ENCODE measurements at places on chromosomes 16 and 17.

- no peak for DNase-seq
Measured at GRCh38 chr17:35931794-35932425, 1.3 kb upstream of the RDM1 start.

DNA sequence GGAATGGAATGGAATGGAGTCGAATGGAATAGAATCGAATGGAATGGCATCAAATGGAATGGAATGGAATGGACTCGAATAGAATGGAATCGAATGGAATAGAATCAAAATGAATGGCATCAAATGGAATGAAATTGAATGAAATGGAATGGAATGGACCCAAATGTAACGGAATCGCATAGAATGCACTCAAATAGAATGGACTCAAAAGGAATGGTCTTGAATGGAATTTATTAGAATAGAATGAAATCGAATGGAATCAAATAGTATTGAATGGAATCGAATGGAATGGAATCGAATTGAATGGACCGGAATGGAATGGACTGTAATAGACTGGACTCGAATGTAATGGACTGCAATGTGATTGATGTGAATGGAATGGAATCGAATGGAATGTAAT, 501.4 kb upstream of the WSB1 start:
- DNase-seq, result no peak

- DNase-seq, result no peak
Measured at GRCh38 chr17:80836971-80837481, 154.6 kb upstream of the CHMP6 start.

GRCh38 chr17:38980490-38981217, 13.5 kb upstream of the FBXO47 start:
- no peak for DNase-seq

- peak; percentile 95 for DNase-seq
Measured at GRCh38 chr16:72203401-72203800, 31.4 kb upstream of the PMFBP1 start.

DNA sequence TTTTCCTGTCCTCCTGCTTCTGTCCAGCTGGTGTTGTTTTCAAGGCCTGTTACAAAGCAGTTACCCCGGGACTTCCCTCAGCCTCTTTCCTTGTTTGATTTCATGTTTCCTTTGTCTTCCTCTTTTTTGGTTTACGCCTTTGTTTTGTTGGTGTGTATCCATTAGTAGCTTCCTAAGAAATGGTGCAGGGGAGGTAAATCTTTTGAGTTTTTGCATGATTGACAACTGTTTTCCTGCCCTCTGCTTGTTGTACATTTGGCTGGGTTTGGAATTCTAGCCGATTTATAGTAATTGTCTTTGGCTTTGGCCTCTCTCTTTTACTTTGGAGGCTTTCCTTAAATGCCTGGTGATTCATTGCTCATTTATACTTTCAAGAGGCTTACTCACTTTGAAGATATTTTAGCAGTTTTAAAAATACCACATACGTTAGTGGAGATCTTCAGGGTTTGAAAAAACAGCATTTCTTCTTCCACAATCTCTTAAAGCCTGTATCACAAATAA, 32.8 kb downstream of the DNAH2 start:
- no peak for DNase-seq

- no peak for DNase-seq
Measured at GRCh38 chr16:46731691-46732555, 16.2 kb downstream of the MYLK3 start.

DNA sequence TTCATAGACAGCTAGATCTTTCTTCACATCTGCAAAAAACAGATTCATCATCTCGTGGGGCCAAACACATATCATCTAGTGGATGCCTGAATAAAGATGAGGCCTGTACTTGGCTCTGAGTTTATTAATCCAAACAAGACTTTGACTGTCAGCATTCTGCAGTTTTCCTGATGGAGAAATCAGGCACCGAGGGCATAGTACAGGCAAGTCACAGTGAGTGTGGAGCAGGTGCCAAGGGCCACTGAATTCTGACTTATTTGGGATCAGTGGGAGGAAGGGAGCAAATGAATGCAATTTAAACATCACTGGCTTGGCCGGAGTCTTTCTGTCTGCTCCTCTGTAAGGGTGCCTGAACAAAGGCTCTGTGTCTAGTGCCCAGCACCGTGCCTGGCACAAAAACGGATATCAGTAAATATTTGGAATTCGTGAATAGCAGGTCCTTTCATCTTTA, 975 bp downstream of the CFAP20 start:
- DNase-seq, result no peak

- DNase-seq, result no peak
Measured at GRCh38 chr16:12437761-12438440, 365.8 kb downstream of the CPPED1 start.

DNA sequence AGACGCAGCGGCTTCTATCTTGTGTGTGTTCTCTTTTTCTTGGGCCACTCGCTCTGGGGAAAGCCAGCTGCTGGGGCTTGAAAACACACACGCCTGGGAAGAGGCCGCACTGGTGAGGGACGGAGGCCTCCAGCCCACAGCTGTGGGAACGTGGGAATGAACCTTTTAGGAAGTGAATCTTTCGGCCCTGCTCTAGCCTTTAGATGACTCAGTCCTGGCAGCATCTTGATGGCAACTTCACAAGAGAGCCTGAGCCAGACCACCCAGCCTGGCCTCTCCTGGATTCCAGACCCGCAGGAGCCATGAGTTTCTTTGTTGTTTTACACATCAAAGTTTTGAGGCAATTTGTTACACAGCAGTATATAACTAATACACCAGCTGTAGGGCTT, 2.2 kb upstream of the PDPK1 start:
- no peak for DNase-seq

DNA sequence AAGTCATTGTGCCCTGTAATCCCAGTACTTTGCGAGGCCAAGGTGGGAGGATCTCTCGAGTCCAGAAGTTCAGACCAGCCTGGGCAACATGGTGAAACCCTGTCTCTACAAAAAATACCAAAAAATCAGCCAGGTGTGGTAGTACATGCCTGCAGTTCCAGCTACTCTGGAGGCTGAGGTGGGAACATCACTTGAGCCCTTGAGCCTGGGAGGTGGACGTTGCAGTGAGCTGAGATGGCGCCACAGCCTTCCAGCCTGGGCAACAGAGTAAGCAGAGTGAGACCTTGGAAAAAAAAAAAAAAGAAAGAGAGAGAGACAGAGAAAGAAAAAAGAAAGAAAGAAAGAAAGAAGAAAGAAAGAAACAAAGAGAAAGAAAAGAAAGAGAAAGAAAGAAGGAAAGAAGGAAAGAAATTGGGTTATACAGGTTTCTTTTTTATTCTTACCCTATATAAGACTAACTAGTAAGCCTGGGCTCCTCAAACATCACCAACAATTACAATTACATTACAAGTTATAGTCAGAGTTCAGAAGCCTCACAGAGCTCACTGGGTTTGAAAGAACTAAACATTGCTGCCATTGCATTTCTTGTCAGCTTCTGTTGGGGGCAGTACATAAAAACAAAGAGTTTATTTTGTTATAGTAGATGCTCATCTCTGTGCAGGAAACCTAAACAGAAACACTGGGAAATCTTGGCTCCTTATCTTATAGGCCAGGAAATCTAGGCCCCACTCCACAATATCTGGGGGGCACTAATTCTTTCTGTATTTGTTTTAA, 6.7 kb upstream of the ABCA9 start:
- no peak for DNase-seq

GRCh38 chr17:19357351-19357750, 5.2 kb downstream of the B9D1 start:
- DNase-seq, result no peak

DNA sequence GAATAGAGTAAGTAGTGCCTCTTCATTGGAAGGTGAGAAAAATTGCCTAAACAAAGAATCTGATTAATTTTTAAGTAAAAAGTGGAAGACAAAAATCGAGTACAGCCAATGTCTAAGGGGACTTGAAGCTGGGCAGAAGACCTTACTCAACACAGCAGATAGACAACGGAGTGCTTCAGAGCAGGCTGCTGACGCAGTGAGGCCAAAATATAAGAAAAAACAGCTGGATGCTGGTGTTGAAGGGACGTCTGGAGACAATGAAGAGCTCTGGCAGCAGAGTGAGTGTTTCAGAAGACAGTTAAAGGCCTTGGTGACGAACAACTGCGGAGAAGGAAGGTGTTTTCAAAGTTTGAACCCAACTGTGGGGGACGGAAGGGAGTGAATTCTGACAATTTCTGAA, 169.8 kb downstream of the MRTFB start:
- no peak for DNase-seq

DNA sequence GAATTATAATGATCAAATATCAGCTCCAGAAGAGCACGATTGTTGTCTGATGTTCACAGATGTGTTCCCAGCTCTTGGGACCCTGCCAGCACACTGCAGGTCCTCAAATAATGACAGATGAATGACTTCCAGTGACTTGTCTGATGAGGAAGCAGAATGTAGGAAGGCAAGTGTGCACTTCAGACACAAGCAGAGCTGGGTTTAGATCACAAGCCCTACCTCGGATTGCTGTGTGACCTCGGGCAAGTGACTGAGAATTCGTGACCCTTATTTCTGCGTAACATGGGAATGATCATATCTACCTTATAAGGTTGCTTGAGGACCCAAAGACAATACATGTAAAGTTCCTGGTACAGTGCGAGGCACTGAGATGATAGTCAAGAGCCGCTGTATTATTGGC, 182.2 kb downstream of the ABCC12 start:
- no peak for DNase-seq

DNA sequence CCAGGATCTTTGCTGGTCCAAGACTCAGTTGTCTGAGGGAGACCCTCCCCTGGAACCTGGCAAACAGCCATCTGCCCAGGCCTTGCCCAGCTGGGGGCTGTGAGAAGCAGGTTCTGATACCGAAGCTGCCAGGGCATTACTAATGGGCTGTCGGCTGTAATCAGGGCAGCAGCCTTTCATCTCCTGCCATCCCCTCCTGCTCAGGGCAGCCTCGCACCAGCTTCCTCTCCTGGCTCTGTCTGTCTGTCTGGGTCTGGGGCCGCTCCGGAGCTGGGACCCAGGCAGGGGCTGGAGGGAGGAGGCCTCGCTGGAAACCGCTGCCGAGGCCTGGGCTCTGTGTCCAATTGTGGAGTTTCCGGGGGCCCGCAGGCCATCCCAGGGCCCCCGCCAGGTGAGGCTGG, 21.6 kb upstream of the BRD7 start:
- DNase-seq, result no peak

GRCh38 chr16:87491522-87492290, 1.1 kb downstream of the ZCCHC14 start:
- DNase-seq, result no peak

- DNase-seq, result no peak
Measured at GRCh38 chr17:32323811-32324491, 18.0 kb downstream of the C17orf75 start.

- no peak for DNase-seq
Measured at GRCh38 chr17:71287071-71287823, 833.6 kb upstream of the SOX9 start.

GRCh38 chr16:2816751-2817339, at the start of gene PRSS21:
TSS of gene PRSS21 (plus strand) at chr16:2817237. CDS start at chr16:2817269, 32 bp downstream.
- DNase-seq, result no peak

GRCh38 chr17:29645515-29646051, 22.9 kb upstream of the CORO6 start:
- DNase-seq, result no peak

- no peak for DNase-seq
Measured at GRCh38 chr17:48582750-48583069, 4.6 kb upstream of the HOXB4 start.

GRCh38 chr16:27582883-27583282, 32.9 kb downstream of the KATNIP start:
- DNase-seq, result no peak

DNA sequence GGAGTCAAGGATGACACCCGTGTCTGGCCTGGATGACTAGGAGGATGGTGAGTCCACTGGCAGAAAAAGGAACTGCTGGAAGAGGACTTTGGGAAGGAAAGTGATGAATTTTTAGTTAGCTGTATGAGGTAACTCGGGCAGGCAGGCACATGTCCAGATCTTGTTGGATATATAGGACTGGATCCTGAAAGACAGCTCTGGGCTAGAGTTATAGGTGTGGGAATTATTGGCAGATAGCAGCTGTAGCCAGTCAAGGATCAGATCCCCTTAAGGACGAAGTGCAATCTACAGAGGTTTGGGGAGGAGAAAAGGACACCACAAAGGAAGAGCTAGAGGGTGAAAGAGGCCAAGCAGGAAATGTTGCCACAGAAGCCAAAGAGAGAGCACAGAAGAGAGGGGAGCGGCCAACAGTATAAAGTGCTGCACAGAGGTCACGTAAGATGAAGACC, 10.1 kb downstream of the CYB5D1 start:
- DNase-seq, result peak; percentile 41

GRCh38 chr17:50426814-50427787, 1.1 kb downstream of the ACSF2 start:
- DNase-seq, result peak; percentile 62

DNA sequence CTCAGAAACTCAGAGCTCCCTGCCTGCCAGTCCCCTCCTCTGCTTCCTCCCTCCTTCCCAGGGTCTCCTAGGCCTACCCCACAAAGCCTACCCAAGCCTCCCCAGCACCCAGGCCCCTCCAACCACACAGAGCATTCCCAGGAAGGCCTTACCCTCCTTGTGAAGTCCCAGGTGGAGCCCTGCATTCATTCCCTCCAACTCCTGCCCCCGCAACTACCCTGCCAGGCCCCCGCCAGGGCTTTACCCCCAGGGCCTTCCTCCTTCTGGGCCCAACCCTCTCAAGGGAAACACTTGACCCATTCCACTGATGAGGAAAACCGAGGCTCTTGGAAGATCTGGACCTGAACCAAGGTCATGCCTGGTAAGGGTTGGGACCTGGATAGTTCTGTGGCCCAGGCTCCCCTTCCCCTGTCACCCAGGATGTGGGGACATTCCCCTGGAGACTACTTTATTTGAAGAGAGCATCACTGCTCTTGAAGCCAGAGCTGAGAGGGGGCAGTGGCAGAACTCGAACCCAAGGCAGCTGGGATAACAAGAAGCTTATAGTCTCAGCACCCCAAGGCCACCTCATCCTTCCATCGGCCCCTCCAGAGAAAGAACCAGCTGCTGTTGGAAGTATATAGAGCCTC, 12.5 kb downstream of the PLLP start:
- DNase-seq, result no peak

DNA sequence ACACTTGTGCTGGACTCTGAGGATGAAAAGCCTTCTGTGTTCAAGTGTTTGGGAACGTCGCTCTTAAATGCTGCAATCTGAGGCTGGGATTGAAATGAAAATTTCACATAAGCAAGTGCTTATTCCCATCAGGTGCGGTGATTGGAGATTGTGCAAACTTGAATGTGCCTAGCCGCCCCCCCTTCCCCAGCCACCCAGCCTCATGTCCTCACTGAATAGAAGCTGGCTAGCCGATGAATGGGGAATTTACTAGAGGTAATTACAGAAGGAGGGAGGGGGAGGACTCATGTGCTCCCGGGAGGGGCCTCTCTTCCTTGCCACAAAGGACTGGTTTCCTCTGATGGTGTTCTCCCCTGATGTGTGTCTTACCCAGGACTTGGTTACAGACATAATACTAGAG, 544.8 kb upstream of the EEF2KMT start:
- no peak for DNase-seq

- DNase-seq, result peak; percentile 55
Measured at GRCh38 chr17:35051579-35052240, 11.8 kb downstream of the RFFL start.

- no peak for DNase-seq
Measured at GRCh38 chr17:80893604-80894438, 97.8 kb upstream of the CHMP6 start.

Measured in AML-193 (cell line).